ENCODE measurements at places on chromosomes 2 and 18.

DNA sequence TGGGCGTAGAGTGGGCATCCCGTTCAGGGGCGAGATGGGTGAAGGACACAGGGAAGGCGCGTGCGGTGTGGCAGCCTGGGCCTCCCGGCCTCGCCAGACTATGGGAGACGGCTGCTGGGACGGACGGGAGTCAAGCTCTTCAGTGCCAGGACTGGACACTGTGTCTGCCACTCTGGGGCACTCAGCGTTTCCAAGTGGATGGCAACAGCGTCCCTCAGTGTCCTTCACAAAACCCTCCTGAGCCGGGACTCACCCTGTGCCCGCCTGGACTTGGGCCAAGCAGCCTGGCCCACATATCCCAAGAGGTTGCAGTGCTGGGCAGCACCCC, 16.3 kb upstream of the BOK start:
- DNase-seq: no peak

GRCh38 chr2:49843314-49843713, 689.0 kb upstream of the FSHR start:
- DNase-seq: no peak

DNA sequence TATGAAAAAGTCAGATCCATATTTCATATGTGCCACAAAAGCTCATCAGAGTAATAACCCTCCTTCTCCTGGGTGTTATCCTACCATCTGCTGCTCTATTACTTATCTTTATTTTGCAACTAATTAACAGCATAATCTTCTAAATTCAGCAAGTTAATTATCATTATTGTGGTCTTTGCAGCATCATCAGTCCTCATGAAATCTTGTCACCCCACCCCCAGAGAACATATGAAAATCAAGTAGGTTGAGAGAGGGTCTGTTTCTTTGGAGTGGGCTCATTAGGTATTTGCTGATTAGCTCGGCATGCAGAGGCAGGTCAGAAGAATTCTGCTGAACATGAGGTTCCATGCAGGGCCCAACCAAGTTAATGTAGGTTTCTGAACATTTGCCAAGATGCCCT, 64.8 kb downstream of the ATF2 start:
- DNase-seq: no peak

GRCh38 chr2:10285191-10285555, 17.5 kb upstream of the HPCAL1 start:
- DNase-seq: no peak

DNA sequence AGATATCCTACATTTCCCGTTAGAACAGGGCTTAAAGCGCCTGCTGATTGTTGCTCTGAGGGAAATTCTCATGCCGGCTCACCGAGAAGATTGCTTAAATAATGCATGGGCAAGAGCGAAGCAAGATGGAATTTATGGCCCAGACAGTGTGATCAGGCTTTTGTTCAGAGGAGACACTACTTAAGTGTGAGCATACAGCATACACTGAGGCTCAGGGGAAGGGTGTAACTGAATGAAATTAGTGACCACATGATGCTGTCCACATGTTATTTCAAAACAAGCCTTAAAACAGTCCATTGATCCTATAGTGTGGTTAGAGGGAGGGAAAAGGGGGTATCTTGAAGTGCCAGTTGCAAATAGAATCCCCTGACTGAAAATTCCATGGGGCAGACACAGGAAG, 125.5 kb downstream of the RAPGEF4 start:
- DNase-seq: no peak

GRCh38 chr2:137806068-137806805, 158.0 kb upstream of the HNMT start:
- no peak for DNase-seq

DNA sequence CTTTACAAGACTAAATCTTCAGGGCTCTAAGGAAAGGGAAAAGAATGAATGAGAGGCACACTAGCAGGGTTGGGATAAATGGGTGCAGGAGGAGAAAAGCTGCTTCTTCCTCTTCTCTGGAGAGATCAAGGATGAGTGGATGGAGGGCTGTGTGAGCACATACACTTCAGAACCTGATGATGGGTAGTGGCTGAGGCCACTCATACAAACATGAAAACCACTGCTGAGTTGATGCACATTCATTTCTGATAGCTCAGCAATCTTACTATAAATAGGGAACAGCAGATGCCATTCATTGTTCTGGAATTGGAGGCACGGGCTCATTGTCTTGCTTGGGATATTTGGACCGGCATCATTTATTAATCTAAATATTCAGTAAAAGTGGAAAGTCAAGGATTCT, 152.4 kb upstream of the KCTD1 start:
- no peak for DNase-seq

- no peak for DNase-seq
These were observed 122.5 kb downstream of the MAIP1 start for GRCh38 chr2:200077838-200078237.

DNA sequence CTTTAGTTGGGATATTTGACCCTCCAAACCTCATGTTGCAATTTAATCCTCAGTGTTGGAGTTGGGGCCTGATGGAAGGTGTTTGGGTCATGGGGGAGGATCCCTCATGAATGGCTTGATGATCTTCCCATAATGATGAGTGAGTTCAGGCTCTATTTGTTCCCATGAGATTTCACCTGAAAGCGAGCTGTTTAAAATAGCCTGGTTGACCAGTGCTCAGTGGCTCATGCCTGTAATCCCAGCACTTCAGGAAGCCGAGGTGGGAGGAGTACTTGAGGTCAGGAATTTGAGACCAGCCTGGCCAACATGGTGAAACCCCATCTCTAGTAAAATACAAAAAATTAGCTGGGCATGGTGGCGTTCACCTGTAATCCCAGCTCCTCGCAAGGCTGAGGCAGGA, 14.9 kb upstream of the PSME4 start:
- DNase-seq: no peak

GRCh38 chr2:209458008-209458979, 34.4 kb downstream of the MAP2 start:
- DNase-seq: no peak

- DNase-seq: no peak
These were observed 121.1 kb downstream of the LAMA3 start for GRCh38 chr18:23810396-23810795.

GRCh38 chr2:60046529-60046928, 506.9 kb downstream of the BCL11A start:
- no peak for DNase-seq

DNA sequence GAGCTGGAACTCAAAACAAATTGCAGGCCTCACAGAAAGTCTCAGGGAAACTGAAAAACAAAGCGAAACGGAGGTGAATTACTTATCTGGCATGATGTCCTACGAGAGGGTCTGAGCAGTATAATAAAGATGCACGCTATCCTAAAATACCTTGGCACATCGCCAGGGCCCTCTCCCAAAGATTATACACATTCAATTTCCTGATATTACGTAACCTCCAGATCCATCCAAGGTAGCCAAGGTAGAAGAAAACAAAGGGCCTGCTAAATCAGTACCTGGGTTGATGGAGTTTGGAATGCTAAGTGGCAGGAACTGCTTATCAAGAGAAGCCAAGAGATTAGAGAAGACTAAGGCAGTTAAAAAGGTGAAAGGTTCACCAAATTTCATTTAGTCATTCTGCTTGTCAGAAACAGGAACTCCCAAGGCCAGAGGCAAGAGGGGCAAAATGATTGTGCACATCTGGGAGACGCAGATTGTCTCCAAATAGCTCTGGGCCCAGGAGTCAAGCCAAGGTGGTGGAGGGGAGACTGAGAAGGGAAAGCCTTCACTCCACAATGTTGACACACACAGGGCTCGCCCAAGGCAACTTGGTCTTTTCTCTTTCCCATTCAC, 236.8 kb upstream of the ATP5MC3 start:
- no peak for DNase-seq

- no peak for DNase-seq
These were observed 87.8 kb upstream of the EML6 start for GRCh38 chr2:54635554-54636152.

- no peak for DNase-seq
These were observed 56.5 kb upstream of the ACVR1 start for GRCh38 chr2:157932480-157933159.

DNA sequence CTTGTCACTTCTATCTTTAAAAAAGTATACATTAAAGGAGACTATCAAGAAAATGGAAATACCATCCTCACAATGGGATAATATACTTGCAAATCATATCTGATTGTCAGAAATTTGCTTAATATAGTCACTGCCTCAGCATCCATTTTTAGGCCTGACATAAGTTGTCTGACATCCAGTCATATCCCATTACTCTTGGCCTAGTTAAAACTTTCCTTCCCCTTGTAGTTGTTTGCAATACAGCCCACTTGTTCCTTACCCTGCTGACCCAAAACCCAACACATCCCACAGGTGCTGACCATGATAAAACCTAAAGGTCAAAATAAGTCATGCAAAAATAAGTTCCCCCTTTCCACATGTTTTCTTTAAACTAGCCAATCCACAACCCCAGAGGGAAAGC, 3.6 kb upstream of the ARHGEF33 start:
- DNase-seq: no peak

- DNase-seq: no peak
These were observed 215.4 kb downstream of the CMPK2 start for GRCh38 chr2:6650311-6650710.

- DNase-seq: no peak
These were observed 445.1 kb upstream of the SPRED2 start for GRCh38 chr2:65877331-65878010.

GRCh38 chr2:20415511-20415918, 31.4 kb upstream of the RHOB start:
- DNase-seq: no peak

DNA sequence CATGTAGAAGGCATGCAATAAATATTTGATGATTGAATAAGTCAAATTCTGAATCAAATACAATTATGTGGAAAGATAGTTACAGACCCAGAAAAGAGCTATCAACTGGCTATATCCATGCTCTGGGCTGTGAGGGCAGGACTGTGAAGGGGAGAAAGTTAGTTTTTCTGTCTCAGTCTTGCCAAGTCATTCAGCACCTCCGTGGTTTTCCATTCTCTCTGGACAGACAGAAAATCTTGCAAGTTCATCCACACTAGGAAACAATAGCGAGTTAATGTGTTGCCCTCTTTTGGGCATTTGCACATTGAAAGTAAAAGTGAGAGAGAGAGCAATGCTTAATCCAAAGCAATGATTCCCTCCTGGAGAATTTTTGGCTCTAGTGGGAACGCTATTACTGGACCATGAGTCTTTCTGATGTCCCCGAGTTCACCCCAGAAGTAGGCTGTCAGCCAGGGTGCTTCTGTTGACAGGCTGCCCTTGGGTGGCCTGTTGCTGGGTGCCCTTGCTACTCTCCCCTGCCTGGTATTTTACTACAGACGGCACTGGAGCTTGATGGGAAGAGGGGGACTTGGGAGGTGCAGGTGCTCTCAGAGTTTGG, 238.3 kb downstream of the LOXHD1 start:
- DNase-seq: no peak

- DNase-seq: no peak
These were observed 100.7 kb upstream of the STK39 start for GRCh38 chr2:168348076-168348475.

- peak; percentile 8 for DNase-seq
These were observed 90.1 kb upstream of the KLF7 start for GRCh38 chr2:207255565-207256470.

DNA sequence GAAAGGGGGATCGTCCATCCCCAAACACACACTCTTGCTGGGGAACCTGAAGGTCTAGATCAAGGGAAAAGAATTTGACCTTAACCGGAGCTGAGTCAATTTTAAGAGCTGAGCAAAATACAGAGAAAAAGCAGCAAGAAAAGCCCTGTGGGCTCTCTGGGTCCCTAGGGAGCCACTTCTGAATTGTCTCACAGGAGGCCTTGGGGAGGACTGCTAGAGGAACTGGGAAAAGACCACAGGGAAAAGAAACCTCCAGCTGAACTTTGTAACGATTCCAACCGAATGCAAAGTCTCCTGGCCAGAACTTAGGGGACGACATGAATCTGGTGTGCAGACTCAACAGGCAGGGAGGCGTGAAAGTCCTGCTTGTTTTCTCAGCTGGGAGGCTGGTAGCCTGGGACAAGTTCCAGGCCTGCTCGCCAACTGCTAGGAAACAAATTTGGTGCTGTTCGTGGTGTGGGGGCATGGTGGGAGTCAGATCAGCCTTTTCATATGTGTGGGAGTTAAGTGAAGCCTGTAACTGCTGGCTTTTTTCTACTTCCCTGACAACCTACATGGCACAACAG, 644.6 kb upstream of the CNTNAP5 start:
- DNase-seq: no peak
